ENCODE measurements at places on chromosomes 6 and 20. TPM values are rescaled to one million over a fixed set of nuclear protein-coding genes. Genes with fewer than 3 reads are reported as not detected.

- peaks cover 33% of the 10 kb centered on the region for H3K4me1 ChIP-seq
- no peak for DNase-seq
- H3K27ac ChIP-seq, result peak overlapping the region; percentile 99
- H3K4me3 ChIP-seq, result peak overlapping the region; percentile 91
- no peaks in the 10 kb centered on the region for H3K27me3 ChIP-seq
- H3K36me3 ChIP-seq, result no peaks in the 10 kb centered on the region
Measured at GRCh38 chr20:49916146-49917002, 1.0 kb upstream of the SPATA2 start.

- no peak overlapping the region for H3K27ac ChIP-seq
- peaks cover 3% of the 10 kb centered on the region for H3K27me3 ChIP-seq
- DNase-seq, result no peak
- H3K4me3 ChIP-seq, result no peak overlapping the region
- no peaks in the 10 kb centered on the region for H3K4me1 ChIP-seq
- no peaks in the 10 kb centered on the region for H3K36me3 ChIP-seq
Measured at GRCh38 chr20:23582293-23582692, 14.0 kb upstream of the CST9L start.

GRCh38 chr20:61397790-61398189 lies 145.7 kb downstream of the CDH4 start:
- DNase-seq, result no peak
- H3K4me3 ChIP-seq, result no peak overlapping the region
- no peaks in the 10 kb centered on the region for H3K36me3 ChIP-seq

DNA sequence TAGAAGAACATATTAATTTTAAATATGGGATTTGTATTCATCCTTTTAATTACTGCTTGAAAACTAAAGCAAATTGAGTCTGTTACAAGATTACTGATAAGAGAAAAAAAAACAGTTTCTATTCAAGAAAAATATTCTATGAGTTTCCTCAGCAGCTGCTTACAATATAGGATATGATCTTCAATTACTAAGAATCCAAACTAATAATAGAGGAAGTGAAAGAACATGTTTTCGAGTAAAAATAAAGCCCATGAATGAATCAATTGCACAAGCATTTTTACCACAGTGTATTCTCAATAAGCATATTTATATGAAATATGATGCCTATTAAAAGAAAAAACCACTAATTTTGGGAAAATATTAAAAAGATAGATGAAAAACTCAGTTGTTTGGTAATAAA lies 63.4 kb downstream of the AHI1 start:
- peaks cover 2% of the 10 kb centered on the region for H3K36me3 ChIP-seq
- H3K4me1 ChIP-seq, result peaks cover 3% of the 10 kb centered on the region
- no peaks in the 10 kb centered on the region for H3K27me3 ChIP-seq
- DNase-seq, result no peak
- no peak overlapping the region for H3K27ac ChIP-seq
- H3K4me3 ChIP-seq, result no peak overlapping the region

DNA sequence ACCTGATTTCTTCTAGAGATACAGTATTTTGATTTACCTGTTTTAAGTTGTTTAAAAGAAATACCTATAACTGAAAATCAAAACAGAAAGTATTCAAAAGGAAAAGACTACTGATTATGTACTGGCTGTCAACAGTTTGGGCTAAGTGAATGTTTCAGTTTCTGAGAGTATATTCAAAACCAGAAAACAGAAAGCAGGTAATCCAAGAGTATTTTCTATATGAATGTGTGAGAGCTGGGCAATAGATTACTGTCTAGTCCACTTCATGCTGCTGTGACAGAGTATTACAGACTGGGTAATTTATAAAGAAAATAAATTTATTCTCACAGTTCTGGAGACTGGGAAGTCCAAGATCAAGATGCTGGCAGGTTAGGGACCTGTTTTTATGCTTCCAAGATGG lies 261.0 kb downstream of the ARHGAP18 start:
- H3K27ac ChIP-seq, result peak overlapping the region; percentile 60
- H3K36me3 ChIP-seq, result peaks cover 10% of the 10 kb centered on the region
- peaks cover 58% of the 10 kb centered on the region for H3K4me1 ChIP-seq
- no peak overlapping the region for H3K4me3 ChIP-seq
- H3K27me3 ChIP-seq, result no peaks in the 10 kb centered on the region

DNA sequence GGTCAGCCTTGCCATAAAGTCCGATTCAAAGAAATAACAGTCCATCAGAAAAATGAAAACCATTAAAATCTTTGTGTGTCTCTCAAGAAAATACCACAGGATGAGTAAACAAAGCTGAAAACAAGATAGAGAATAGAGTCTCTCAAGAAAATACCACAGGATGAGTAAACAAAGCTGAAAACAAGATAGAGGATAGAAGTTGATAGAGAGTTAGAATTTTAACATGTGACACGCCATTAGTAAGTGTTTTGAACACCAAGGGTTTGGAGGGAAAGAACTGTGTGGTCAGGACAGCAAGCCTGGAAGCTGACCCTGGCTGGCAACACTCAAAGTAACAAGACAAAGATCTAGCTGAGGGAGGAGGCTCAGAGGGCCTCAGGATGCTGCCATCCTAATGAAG lies 43.9 kb upstream of the PRND start:
- no peak for DNase-seq
- peaks cover 5% of the 10 kb centered on the region for H3K4me1 ChIP-seq
- peaks cover 22% of the 10 kb centered on the region for H3K27me3 ChIP-seq
- no peak overlapping the region for H3K4me3 ChIP-seq
- H3K27ac ChIP-seq, result no peak overlapping the region
- H3K36me3 ChIP-seq, result no peaks in the 10 kb centered on the region

GRCh38 chr6:114064862-114065261 lies 93.9 kb upstream of the HDAC2 start:
- H3K27ac ChIP-seq, result no peak overlapping the region
- DNase-seq, result no peak
- H3K36me3 ChIP-seq, result no peaks in the 10 kb centered on the region
- peaks cover 13% of the 10 kb centered on the region for H3K27me3 ChIP-seq
- H3K4me1 ChIP-seq, result no peaks in the 10 kb centered on the region
- no peak overlapping the region for H3K4me3 ChIP-seq

- no peak overlapping the region for H3K4me3 ChIP-seq
- no peak overlapping the region for H3K27ac ChIP-seq
- no peaks in the 10 kb centered on the region for H3K36me3 ChIP-seq
- peaks cover 5% of the 10 kb centered on the region for H3K27me3 ChIP-seq
- no peak for DNase-seq
Measured at GRCh38 chr20:20089939-20090338, 37.6 kb downstream of the CFAP61 start.

GRCh38 chr6:34587325-34587724 lies 31.2 kb upstream of the SPDEF start:
- no peak overlapping the region for H3K27ac ChIP-seq
- H3K27me3 ChIP-seq, result no peaks in the 10 kb centered on the region
- H3K4me3 ChIP-seq, result no peak overlapping the region
- peaks cover 9% of the 10 kb centered on the region for H3K4me1 ChIP-seq

DNA sequence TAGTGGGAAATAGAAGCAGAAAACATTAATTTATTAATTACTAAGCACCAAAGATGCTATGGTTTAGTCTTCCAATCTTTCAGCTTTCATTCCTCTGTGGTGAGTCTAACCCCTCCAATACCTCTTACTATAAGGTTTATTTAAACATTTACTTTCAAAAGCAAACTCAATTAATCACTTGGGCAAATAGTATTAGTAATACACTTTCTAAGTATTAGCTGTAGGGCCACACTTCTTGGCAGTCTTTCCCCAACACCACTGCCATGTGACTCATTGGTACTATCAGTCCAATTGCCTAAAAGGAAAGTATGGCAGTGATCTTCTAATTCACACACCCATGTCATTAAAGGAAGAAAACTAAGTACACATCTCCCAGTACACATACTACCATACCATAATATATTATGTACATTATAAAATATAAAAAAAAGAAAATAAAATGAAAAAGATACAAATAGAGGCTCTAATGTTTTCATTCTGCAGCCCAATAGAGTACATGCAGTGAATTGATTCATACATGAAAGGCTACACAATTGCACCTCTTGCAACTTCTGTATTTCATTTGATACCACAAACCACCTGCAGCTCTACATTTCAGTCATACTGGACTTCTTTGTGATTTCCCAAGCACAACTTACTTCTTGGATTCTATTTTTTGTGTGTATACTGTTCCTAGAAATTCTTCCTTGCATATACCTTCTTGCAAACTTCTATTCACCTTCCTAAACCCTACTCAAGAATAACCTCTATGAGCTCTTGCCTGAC lies 218.6 kb downstream of the PKHD1 start:
- H3K4me3 ChIP-seq, result no peak overlapping the region
- H3K27me3 ChIP-seq, result no peaks in the 10 kb centered on the region
- H3K4me1 ChIP-seq, result no peaks in the 10 kb centered on the region
- H3K36me3 ChIP-seq, result no peaks in the 10 kb centered on the region
- no peak overlapping the region for H3K27ac ChIP-seq
- no peak for DNase-seq

Gene HSPA1L
- 3.3 TPM for total RNA-seq

Gene ZC3H12D
- total RNA-seq, result 10.7 TPM

Gene SNAP25
- not detected for total RNA-seq

Gene MROH8
- 3.0 TPM for total RNA-seq

Measured in activated CD4-positive, alpha-beta T cell treated with anti-CD3 and anti-CD28 coated beads, Interleukin-2, amount 10 ng/mL, durations not matched to agents 7 days and 5 days (primary cell).